ENCODE measurements at places on chromosomes 5 and 9.
A peak's percentile ranks its signal among the peaks of the same experiment; 100 is the strongest.

DNA sequence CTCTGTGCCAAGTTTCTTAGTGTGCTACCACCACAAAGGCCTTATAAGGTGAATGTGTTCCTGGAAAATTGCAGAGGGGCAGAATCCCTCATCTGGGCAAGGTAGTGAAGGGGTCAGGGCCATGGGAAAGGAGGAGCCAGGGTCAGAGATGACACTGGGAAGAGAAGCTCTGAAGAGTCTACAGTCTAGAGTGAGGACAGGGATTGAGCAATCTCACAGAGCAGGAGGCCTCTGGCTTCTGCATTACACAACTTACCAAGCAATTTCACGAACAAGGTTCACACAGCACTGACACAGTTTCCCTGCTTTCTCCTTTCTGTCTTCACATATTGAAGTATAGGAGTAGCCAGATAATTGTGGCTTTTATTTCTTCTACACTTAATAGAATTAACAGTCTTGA is 24.5 kb upstream of the IDNK start:
- DNase-seq: no peak

DNA sequence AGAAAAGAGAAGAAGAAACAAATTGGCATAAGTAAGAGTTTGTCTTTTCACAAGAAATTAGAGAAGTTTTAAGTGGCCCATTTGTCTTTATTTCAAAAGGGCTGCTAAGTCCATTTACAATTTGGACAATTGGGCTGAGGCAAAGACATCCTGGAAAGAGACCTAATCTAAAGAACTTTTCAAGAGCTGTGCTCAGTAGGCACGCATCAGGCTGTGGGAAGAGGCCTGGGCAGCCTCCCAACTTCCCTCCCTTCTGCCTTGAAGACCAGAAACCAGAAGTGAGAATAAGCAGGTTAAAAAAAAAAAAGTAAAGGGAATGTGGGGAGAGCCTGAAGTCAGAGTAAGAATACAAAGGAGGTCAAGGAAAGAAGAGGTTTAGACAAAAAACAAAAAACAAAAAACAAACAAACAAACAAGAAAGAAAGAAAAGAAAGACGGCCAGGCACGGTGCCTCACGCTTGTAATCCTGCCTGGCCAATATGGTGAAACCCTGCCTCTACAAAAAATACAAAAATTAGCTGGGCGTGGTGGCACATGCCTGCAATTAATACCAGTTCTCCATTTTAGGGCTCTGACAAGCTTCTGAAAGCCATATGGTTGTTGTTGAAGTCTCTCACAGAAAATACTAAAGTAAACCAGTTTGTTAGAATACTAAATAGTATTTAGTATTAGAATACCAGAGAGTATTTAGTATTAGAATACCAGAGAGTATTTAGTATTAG is 48.0 kb upstream of the CEP78 start:
- DNase-seq: no peak

- DNase-seq: no peak
Observed at GRCh38 chr5:173954671-173955521, 34.1 kb upstream of the C5orf47 start.

GRCh38 chr5:150647275-150648251 is 7.1 kb downstream of the SYNPO start:
- DNase-seq: no peak

- DNase-seq: no peak
Observed at GRCh38 chr9:70883963-70884793, 237.2 kb downstream of the TRPM3 start.

- peak; percentile 46 for DNase-seq
Observed at GRCh38 chr5:142977363-142978051, 207.3 kb downstream of the ARHGAP26 start.

DNA sequence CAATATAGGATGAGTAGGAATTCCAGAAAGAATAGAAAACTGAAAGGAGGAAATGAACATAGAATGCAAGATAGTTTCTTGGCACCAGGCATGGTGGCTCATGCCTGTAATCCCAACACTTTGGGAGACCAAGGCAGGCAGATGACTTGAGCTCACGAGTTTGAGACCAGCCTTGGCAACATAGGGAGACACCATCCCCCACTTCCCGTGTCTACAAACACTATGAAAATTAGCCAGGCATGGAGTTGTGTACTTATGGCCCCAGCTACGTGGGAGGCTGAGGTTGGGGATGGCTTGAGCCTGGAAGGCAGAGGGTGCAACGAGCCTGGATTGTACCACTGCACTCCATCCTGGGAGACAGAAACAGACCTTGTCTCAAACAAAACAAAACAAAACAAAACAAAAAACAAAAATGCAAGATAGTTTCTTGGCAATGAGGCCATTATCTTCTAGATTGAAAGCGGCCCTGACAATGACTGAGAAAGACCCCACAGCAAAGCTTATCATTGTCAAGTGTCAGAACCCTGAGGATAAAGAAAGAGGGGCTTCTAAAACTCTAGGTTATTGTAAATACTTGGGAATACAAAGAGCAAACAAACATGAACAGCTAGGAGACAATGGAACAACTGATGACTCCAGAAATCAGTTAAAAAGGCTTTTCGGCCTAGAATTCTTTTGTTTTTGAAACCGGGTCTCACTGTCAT is 9.2 kb downstream of the SQSTM1 start:
- DNase-seq: no peak

- DNase-seq: no peak
Observed at GRCh38 chr5:139839918-139840317, 44.3 kb downstream of the PSD2 start.

GRCh38 chr9:108475813-108476212 is 380.0 kb downstream of the ACTL7B start:
- DNase-seq: no peak

- DNase-seq: no peak
Observed at GRCh38 chr9:97861148-97861475, 8.1 kb downstream of the FOXE1 start.

- no peak for DNase-seq
Observed at GRCh38 chr5:128764601-128765310, 200.5 kb upstream of the SLC27A6 start.

DNA sequence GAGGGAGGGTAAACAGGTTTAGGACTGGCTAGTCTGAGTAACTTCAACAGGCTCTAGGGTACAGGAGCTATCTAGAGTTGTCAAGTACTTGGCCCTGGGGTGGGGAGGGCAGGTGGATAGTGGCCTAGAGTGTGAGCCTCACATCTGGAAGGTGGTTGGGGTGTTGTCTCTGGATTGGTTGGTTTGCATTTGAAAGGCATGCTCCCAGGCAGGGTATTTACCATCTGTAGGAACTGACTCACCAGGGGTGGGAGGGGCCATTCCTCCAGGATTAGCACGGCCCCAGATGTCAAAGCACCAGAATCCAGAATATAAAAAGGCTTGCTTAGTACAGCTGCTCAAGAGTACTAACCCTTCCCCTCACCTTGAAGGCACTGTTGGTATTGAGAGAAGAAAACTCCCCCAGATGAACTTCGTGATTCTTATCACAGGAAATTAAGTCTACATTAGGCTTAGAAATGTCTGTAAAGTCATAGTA is 193.3 kb downstream of the NTRK2 start:
- no peak for DNase-seq

Data from activated T-cell treated with anti-CD3 and anti-CD28 coated beads, Interleukin-2, amount 50 U/mL, for 48 hours (primary cell).